Hematopoietic multipotent progenitor cell (in vitro differentiated cells): ENCODE measurements at places on chromosomes 3 and 15.
A peak's percentile ranks its signal among the peaks of the same experiment; 100 is the strongest.

- DNase-seq = no peak
These were observed 61.7 kb downstream of the B3GALNT1 start for GRCh38 chr3:161043336-161044035.

DNA sequence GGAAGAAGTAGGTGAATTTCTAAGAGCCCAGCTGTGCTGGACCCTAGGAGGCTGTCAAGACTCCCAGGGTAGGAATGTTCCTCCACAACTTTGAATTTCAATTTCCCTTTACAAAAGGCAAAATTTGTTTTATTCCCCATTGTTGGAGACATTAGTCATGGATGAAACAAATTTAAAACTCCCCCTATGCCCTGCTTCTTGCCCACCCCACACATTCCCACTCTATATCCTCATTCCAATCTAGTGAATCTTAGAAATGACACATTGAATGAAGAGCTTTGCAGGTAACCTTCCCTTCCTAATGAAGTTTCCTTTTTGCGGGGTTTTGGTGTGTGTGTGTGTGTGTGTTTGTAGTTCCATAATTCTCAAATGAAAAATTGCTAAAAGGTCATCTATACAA lies 72.6 kb downstream of the CCNL1 start:
- DNase-seq = no peak

GRCh38 chr3:185225523-185225922 lies 28.3 kb downstream of the EHHADH start:
- no peak for DNase-seq

DNA sequence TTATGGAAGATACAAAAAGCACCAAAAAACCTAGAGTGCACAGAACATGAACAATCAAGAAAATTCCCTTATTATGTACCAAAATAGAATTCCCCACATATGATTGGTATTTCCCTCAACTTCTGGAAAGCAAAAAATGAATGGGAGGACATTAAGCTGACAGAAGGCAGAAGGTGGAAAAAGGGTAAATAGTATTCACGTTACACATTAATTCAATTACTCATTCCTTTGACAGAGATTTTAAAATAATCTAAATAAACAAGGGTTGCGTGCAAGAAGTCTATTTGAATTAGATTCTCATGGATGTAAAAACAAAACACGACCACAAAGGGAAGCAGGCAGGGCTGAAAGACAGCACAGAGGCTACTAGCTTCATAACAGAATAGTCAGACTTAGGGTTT lies 260.5 kb upstream of the ZPLD1 start:
- DNase-seq = no peak

- DNase-seq = peak; percentile 6
These were observed 223.4 kb upstream of the CGNL1 start for GRCh38 chr15:57152666-57153539.

- DNase-seq = peak; percentile 38
These were observed 680 bp downstream of the SMARCC1 start for GRCh38 chr3:47780741-47781684.

DNA sequence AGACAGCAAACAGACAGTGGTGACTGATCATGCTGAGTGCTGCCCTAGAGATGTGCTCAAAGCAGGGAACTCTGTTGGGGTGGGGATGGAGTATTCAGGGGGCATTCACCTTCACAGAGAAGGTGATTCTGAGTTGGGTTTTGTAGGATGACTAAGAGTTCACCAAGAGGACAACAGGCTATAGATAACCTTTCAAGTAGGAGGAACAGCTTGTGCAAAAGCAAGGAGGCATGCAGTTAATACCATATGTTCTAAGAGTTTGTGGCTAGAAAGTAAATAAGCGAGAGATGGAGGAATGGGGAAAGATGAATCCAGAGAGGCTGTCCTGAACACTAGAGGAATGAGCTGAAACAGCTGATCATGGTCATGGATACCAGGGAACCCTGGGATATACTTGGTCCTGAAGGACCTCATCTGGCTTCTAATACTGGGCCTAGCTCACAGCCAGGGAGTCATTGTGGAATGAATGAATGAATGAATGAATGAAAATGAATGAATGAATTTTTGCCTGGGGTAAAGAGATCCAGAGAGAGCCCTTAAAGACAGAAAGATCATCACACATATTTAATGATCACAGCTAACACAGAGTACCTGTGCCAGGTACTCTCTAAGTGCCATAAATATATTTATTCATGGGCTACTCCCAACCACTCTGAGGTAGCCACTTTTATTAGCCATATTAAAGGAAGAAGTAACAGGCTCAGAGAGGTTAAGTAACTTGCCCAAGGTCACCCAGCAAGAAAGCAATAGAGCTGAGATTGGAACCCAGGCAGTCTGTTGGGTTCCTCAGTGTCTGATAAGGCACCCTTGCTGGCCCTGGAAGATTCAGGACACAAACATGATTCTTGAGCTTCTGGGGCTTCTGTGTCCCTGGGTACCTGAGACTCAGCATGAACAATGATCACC lies 22.0 kb downstream of the SMAD6 start:
- no peak for DNase-seq

DNA sequence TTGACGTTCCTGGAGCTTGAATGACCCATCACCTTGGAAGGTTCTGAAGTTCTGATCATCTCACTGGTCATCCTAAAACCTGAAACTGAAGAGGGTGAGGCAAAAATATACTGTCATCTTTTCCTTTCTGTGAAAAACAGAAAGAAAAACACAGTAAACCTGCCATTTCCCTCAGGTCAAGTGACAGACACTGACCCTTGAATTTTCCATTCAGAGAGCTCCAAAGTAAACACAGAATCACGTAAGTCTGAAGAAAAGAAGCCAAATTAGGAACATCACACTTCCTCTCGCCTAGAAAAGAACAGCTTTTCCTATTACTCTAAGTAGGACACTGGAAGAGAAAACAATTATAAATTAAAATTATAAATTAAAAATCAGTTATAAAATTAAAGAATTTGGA lies 78.7 kb upstream of the TGFBR2 start:
- no peak for DNase-seq

- DNase-seq = no peak
These were observed 332.0 kb upstream of the SLCO3A1 start for GRCh38 chr15:91521548-91521947.

DNA sequence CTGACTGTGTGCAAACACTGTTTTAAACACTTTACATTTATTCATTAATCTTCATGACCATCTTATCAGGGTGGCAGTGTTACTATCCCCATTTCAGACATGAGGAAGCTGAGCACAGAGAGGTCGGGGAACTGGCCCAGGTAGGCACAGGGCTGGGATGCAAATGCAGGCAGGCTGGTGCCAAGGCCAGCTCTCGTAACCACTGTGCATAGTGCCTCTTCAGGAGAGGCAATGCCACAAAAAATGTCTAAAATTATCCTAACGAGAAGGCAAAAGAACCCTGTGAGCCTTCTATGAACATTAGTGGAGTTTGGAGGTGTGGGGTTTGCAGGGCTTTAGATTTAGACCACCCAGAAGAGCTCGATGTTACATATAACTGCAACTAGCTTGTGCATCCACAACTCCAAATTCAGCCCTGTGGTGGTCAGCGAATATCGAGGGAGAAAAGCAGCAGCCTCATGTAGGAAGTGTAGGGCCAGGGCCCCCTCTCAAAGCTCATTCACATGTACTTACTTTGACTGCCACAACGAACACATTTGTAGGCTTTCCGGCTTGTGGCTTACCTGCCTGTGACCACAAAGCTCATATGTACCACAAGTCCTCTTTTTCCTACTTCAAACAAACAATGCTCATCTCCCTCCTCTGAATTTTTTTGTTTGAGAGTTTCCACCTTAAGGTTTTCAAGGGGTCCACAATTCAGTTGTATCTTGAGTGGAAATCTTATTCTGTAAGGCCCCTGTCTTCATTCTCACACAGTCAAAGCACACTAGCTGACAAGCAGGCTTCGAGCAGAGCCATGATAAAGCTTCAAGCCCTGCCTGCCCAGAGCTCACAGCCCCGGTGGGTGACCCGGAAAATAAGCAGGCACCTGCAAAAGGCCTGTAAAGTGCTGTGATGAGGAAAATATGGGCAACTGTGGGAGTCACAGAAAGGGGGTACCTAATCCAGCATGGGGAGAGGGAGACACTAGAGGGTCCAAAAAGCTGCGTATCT lies 722.9 kb upstream of the CFAP20DC start:
- peak; percentile 63 for DNase-seq

GRCh38 chr3:58591517-58592510 lies 14.6 kb upstream of the FAM107A start:
- DNase-seq = no peak

GRCh38 chr3:148372206-148372875 lies 325.4 kb upstream of the AGTR1 start:
- no peak for DNase-seq

GRCh38 chr3:151290673-151291072 lies 12.3 kb upstream of the P2RY14 start:
- no peak for DNase-seq

DNA sequence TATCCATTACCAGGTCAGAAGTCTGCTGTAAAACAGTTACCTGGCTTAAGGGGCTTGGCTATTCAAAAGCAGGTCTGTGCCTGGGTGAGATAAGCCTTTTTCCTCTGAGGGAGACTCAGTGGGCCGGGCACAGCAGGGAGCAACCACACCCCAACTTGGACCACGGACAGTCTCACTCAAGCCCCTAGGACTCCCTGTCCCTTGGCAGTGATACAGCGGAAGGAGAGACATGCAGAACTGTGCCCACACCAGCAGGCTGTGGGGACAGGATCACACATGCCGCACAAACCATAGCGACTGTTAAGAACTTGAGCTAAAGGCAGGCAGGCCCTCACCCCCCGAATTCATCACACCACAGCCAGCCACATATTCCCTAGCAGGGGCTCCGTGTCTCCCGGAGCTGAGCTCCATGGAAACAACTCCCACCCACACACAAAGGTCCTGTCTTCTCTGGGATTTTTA lies 2.8 kb upstream of the GP5 start:
- no peak for DNase-seq

- DNase-seq = no peak
These were observed 22.5 kb downstream of the PLCL2 start for GRCh38 chr3:16907243-16907642.

DNA sequence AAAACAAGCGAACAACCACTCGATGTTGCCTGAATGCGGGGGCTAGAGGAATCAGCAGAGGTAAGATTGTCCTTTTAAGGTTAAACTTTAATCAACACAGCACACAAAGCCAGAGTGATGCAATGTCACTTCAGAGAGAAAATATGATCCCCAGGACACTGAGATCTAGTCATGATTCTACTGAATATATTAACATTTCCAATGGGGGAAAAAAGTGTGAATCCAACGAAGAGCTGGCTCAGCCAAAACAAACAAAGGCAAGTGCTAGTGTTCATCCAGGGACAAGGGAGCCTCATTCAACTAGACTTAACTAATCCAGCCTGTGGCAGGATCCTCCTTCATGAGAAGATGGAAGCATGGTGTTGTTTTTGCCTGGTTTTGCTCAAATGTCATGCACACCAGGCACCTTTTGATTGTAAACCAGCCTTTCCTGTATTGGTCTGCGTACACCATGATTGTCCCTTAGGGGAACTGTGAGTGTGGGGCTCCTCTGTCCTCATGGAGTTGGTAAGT lies 35.8 kb downstream of the SCG5 start:
- DNase-seq = no peak

- DNase-seq = no peak
These were observed 11.3 kb upstream of the LIMD1 start for GRCh38 chr3:45583021-45583851.

DNA sequence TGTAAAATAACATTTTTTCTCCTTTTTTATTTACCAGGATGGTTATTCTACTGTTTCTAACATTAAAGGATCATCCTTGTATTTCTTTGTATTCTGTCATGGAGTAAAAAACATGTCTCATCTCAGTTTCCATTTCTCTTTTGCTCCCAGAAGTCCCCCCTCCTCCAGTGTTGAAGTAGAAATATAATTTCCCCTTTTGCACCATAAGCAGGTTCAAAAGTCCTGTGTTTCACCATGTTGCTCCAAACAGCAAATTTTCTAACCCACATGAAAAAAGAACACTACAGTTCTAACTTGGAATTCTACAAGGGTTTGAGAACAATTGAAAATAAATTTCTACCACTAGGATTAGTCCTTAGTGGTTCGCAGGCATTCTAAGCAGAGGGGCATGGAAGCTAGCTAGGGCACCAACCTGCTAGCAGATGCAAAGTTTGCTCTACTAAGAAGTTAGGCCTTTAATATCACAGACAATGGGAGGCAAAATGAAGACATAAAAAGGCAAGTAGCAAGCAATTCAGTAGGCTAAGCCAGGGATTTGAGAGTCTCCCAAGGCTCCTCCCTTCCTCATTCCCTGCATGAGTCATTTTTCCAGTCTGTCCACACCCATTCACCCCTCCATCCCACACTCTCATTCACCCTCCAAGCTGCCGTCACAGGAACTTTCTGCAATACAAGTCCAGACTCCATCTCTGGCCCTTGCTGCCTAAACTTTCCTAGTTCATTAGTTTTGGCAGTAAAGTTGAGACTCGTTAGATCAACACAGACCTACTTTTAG lies 2.3 kb upstream of the MBNL1 start:
- DNase-seq = no peak

DNA sequence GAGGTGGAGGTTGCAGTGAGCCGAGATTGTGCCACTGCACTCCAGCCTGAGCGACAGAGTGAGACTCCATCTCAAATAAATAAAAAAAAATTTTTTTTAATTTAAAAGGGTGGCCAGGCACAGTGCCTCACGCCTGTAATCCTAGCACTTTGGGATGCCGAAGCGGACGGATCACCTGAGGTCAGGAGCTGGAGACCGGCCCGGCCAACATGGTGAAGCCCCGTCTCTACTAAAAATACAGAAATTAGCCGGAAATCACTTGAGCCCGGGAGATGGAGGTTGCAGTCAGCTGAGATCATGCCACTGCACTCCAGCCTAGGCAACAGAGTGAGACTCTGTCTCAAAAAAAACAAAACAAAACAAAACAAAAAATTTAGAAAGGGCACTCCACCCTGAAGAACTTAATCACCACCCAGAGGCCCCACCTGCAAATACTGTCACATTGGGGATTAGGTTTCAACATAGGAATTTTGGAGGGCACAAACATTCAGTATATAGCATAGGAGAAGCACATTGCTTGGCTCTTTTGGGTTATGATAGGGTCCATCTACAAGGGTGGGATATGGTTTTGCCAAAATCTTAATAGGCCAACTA lies 7.1 kb upstream of the YEATS2 start:
- DNase-seq = no peak

GRCh38 chr15:49152552-49153312 lies 2.7 kb downstream of the COPS2 start:
- DNase-seq = no peak

- peak; percentile 68 for DNase-seq
These were observed 4.3 kb downstream of the DAZL start for GRCh38 chr3:16600780-16601536.
